Islet precursor cell (in vitro differentiated cells): ENCODE measurements at places on chromosomes 4 and X.

- DNase-seq, result peak; percentile 74
Observed at GRCh38 chr4:8269535-8270417, at the start of gene HTRA3. Gene HTRA3, plus strand, starts transcription at chr4:8269754. Its CDS starts 215 bp downstream, at chr4:8269969.

GRCh38 chr4:55127053-55127452 is 1.7 kb upstream of the KDR start:
- DNase-seq, result no peak

DNA sequence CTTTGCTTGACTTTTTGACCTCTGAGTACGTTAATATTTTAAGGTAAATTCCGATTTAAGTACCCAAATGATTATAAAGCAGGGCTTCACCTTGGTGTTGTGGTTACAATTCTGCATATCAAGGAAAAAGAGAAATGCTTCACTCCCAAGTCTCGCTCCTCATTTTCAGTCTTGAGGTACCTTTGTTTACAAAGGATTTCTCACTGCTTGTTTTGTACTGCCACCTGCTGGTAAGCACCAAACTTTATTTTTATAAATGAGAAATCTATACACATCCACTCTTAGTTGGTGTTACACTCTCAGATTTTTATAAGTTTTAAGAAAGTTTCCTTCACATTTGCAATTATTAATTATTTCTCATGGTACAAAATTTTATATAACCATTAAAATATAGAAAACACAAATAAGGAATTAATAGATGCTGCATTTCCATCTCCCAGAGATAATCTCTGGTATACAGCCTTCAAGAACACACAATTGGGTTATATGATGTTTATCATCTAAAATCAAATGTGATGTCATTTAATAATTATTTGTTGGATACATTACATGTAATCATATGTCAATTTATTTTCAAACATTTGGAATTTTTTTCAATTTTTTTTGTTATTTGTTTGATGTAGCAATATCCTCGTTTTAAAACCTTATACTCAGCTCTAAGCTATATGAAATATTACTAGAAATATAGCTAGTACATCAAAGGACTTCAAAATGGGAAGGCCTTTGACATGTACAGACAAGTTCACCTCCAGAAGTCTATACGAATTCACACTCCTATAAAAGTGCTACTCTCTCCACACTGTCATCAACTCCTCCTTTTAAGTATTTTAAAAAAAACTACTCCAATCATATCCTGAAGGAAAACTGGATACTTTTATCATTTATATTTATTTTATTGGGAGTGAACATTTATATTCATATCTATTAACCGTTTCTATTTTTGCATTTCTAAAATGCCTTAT is 179.9 kb downstream of the KCNIP4 start:
- no peak for DNase-seq

DNA sequence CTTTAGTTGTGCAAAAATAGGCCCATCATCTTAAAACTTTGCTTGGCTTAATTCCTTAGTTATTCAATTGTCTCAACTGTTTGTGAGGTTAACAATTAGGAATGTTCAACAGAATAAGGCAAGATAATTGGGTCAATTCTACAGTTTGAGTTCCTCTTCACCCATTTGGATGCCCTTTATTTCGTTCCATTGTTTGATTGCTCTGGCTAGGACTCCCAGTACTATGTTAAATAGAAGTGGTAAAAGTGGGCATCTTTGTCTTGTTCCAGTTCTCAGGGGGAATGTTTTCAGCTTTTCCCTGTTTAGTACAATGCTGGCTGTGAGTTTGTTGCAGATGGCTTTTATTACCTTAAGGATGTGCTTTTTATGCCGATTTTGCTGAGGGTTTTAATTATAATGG is 761.5 kb upstream of the GRIA3 start:
- DNase-seq, result no peak
